ENCODE measurements at places on chromosomes 1 and 21.

- DNase-seq, result peak; percentile 9
Measured at GRCh38 chr1:182615468-182616129, 11.4 kb upstream of the RGS16 start.

DNA sequence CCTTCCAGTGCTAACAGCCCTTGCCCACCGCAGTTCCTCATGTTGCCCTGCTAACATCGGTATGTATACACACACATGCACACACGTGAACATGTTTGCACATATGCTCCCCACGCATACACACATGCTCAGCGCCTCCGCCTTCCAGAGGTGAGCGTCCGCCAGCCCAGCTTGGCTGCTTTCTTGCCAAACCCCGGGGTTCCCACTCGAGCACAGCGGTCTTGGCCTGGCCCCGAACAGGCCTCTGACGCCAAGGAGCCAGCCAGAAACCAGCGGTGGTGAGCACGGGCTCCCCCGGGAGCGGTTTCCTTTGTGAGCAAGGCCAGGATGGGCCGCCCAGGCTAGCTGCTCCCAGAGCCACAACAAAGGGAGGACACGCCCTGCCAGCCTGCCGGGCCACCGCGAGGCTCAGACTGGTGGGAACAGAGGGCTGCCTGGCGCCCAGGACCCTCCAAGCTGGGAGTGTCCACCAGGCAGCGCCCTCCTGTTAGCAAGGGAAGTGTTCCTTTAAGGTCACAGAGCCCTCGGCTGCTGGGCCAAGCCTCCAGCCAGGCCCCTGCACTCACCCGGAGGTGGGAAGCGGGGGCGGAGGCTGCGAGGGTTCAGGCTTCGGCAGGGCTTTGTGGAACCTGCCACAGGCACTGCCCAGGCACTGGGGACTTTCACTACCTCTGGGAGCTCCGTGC lies 65.4 kb downstream of the ALPL start:
- DNase-seq, result no peak

GRCh38 chr1:83546874-83547273 lies 452.1 kb downstream of the TTLL7 start:
- no peak for DNase-seq

DNA sequence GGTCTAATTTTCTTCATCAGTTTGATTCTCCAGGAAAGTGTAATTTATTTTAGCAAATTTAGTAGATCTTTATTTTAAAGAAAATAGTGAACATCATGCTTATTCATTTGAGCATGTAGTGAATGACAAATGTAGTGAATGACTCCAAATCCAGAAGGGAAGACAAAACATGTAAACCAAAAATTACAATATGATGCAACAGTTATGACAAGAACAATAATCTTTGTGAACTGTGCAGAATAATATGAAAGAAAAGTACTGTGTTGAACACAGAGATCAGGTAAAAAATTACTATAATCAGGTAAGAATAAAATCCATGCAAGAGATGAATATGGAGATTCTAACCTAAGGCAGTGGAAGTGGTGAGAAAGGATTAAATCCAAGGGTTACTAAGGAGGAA lies 30.0 kb upstream of the DPH5 start:
- DNase-seq, result no peak

DNA sequence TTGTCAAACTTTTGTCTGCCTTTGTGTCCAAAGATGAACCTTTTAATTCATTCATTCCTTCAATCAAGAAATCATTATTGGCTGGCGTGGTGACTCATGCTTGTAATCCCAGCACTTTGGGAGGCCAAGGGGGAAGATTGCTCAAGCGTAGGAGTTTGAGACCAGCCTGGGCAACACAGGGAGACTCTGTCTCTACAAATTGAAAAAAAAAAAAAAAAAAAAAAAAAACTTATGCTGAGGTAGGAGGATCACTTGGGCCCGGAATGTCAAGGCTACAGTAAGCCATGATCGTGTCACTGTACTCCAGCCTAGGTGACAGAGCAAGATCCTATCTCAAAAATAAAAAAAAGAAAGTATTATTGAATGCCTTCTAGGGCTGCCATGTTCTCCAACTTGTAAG lies 51.3 kb upstream of the CXADR start:
- DNase-seq, result no peak

DNA sequence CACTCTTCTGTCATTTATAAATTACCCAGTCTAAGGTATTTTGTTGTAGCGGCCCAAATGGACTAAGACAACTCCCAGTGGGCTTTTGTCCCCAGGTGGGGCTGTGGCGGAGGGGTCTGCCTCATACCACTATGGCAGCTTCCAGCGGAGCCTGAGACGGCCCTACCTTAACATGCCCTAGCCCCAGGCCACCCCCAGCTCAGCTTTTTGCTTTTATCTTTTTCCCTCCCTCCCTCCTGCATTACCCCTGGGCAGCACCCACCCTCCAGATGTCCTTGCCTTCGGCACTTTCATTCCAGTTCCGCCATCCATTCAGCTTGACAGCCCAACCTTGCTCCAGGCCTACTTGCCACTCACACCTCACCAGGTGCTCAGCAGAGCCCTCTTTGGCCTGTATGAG lies 307.3 kb downstream of the PTPRU start:
- DNase-seq, result no peak

DNA sequence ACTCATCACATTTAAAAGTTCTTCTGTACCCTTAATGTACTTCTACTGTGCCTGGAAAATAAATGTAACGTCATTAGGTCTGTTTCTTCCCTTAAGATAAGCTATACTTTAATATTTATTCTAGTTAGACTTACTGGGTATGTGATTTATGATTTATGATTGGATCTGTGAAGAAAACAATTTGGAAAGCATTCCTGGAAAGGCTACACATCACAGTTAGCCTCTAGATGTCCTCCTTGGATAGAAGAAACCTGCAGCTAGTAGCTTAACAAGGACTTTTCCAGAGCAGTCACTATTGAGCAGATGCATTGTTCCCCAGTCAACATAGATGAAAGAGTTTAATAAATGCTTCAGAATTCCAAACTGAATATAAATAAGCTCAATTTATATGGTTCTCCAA lies 22.2 kb upstream of the ABL2 start:
- DNase-seq, result no peak

- DNase-seq, result no peak
Measured at GRCh38 chr1:201274616-201275252, 8.6 kb upstream of the PKP1 start.

GRCh38 chr1:41359211-41360073 lies 1.8 kb upstream of the FOXO6 start:
- DNase-seq, result no peak

DNA sequence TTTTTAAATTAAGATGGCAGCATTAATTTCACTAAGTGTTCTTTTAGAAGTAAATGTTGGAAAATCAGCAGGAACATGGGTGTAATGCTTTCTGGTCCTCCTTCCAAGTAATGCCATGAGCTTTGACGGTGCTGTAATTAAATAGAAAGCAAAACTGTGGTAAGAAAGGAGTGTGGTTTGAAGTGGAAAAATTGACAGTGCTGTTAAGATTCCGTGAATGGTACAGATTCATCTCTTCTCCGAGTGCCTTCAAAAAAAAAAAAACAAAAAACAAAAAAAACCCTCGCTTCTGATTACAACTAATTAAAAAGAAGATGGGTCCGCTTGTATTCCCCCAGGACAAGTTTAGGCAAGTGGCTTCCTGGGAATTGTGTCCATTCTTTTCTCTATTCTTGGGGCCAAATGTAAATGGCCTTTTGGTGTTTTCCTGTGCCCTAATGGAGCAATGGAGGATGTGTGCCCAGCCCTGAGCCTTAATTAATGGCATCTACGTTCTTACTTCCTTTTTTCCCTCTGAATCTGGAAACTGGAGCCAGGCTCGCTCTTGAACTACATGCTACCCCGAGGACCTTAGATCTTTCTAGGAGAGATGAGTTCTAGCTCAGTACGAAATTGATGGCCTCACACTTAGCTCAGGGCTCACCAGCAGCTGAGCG lies 5.1 kb downstream of the LMO4 start:
- DNase-seq, result no peak

- DNase-seq, result no peak
Measured at GRCh38 chr1:95388031-95388430, 154.0 kb downstream of the RWDD3 start.

DNA sequence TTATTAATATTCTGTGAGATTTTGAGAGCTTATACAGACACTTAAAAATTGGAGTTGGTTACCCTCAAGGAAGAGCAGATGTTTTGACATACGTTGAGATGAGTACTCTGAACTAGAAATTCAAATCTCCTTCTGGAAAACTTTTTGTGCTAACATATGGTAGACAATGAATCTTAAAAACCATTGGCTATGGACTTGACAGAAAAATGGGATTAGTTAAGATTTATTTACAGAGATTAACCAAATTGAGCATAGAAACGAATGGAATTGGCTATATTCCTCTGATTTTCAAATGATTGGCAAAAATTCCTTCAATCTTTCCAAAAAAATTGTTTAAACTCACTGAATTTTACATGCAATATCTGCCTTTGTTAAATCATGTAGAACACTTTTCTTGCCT lies 1392.9 kb downstream of the BRINP3 start:
- DNase-seq, result no peak

DNA sequence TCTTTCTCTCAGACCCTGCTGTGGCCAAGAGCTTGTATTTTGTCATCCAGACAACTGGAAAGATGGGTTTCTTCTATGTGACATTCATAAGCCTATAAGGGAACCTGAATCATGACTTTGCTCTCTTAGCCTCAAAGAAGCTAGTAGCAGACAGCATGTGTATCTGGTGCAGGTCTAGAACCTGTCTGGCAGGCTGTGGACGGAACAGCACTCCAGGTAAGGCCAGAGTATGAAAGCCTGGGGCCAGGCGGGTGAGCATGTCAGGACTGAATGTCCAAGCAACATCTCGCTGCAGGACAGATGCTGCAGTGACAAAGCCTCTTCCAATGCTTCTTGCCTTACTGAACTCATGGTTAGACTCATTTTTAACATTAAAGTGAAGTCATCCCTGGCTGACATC lies 32.8 kb downstream of the AKNAD1 start:
- no peak for DNase-seq

DNA sequence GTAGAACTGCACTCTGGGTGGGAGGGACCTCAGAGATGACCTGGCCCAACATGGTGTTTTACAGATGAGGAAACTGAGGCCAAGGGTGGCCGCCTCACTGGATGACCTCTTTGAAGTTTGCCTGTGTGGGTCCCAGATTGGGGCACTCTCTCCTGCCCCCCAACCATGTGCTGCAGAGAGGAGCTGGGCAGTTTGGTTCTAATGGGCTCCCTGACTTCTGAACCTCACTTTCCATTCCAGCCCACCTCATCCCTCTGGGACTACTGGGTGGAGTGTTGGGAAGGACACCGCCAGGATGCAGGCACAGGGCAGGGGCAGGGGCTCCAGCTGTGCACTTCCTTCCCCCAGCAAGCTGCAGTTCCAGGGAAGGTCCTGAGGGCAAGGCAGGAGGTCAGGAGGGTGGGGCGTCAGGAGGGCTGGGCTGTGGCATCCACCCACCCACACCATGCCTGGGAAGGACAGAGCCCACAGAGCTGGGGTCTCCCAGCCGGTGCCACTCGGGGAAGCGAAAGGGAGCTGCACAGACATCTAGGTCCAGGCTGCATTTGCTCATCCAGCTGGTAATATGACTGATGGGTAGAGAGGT lies 10.3 kb upstream of the EPS8L3 start:
- DNase-seq, result no peak

- DNase-seq, result no peak
Measured at GRCh38 chr1:12616709-12617373, 1.2 kb downstream of the DHRS3 start.

DNA sequence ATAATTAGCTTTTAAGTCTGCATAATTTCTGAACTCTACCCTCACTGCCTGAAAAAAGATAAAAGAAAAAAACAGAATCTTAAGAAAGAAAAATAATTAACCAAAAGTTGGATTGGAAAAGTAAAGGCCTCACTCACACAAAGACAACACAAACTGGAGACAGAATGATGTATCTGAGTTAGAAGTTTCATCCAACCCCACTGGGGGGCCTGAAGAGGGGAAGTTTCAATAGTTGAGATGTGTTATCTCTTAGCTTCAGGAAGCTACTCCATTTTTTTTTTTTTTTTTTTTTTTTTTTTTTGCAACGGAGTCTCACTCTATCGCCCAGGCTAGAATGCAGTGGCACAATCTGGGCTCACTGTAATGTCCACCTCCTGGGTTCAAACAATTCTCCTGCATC lies 19.9 kb downstream of the SYDE2 start:
- no peak for DNase-seq

DNA sequence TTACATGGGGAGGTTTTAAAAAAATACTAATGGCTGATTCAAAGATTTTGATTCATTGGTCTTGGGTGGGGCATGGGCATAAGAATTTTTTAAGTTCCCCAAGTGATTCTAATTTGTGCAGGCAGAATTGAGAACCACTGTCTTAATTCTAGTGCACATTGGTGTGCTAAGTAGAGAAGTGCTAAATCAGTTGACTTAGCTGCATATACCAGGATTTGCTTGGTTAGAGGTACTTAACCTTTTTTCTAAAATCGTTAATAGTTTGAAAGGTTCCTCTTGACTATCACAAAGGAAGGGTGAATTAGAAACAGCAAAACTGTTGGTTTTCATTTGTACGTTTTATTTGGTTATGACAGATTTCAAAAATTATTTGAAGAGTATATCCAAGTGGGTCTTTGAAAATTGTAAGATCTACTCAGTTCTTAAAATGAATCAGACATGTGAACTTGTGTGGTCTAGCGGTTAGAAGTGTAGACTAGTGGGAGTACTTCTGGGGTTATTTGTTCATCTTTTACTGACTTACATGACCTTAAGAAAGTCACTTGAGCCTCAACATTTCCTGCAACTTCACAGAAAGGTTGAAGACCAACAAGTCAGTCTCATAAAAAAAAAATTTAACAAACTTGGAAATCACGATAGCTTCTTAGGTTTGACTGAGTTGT lies 66.7 kb downstream of the RPAP2 start:
- no peak for DNase-seq

DNA sequence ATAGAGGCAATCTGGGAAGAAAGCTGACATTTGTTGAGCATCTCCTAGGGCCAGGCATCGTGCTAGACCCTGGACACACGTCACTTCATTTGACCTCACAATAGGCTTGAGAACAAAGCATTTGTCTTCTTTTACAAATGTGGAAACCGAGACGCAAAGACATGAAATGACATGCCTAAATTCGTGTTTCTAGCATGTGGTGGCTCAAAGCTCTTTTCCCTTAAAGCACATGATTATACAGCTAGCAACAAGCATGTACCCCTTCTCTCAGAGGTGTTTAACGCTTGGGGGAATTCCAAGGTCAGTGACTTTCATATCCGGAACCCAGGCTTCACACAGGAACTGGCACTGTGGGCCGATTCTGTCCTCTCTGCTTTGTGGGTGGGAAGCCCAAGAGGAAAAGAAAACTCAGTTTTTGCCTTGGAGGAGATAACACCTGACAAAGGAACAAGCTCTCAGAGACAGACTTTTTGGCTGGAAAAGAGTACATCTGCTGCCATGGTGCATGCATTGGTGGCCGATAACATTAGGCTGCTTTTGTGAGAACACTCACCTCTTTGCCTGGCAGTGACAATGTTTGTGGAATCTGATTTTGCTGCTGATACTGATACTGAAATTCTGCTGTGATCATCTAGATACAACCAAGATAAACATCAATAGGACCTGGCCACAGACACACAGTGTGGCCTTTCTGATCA lies 15.4 kb upstream of the CD2 start:
- no peak for DNase-seq

- no peak for DNase-seq
Measured at GRCh38 chr1:207752456-207752998, 673 bp downstream of the CD46 start.

GRCh38 chr1:53383136-53383870 lies 55.4 kb upstream of the LRP8 start:
- no peak for DNase-seq

- no peak for DNase-seq
Measured at GRCh38 chr1:162985816-162986435, 83.2 kb upstream of the RGS4 start.

Data from cerebellar nuclear complex (tissue), 1 donor.